Activated T-cell treated with anti-CD3 and anti-CD28 coated beads, Interleukin-2, amount 50 U/mL, for 1 hour (primary cell): ENCODE measurements at places on chromosomes 7 and 10.

- DNase-seq, result no peak
Measured at GRCh38 chr7:39504963-39505362, 61.2 kb upstream of the YAE1 start.

DNA sequence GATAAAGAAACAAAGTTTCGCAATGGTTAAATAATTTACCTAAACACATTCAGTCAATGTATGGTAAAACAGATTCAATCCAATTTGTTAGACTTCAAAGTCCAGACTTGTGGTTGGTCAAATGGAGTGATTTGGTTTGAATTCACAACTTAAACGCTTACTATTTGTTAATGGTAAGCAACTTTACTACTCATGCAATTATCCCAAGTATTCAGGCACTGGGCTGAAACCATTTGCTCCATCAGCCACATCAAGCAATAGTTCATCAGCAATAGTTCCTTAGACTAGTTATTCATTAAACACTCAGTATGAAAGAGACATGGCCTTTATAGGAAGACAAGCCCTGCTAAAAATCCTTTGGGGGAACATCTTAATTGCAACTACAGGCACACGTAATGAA lies 253.0 kb downstream of the AGMO start:
- DNase-seq, result no peak

DNA sequence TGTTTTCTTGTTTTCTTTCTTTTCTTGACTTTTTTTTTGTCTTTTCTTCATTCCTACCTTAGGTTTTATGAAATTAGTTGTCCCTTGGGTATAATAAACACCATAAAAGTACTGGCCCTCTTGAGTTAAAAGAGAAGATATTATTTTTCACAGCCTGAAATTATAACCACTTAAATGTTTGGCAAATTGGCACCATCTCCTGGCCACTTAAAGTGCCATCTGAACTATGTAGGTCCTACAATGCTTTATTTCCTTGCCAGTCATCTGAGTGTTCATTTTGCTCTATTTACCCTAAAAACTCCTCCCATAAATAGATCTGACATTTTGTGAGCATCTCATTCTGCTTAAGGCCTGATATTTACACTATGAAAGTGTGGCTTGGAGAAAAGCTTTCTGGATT lies 98.9 kb upstream of the PRKCQ start:
- DNase-seq, result no peak

GRCh38 chr10:125591886-125592285 lies 91.1 kb downstream of the TEX36 start:
- no peak for DNase-seq

DNA sequence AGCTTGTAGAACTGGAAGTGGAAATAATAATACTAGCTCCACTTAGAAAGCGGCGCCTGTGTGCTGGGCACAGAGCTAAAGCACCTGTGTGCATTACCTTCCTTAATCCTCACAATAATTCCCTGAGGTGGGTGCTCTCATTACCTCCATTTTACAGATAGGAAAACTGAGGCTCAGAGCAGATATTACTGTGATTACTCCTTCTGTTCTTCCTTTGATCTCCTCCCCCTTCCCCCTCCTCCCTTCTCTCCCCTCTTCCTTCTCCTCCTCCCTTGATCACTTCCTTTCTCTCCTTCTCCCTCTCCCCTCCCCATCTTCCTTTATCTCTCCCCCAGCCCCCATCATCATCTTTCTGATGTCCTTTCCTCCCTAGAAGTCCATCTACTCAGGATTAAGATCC lies 55.0 kb downstream of the C10orf105 start:
- DNase-seq, result no peak

- DNase-seq, result no peak
Measured at GRCh38 chr7:129529643-129530042, 27.3 kb downstream of the SMKR1 start.

DNA sequence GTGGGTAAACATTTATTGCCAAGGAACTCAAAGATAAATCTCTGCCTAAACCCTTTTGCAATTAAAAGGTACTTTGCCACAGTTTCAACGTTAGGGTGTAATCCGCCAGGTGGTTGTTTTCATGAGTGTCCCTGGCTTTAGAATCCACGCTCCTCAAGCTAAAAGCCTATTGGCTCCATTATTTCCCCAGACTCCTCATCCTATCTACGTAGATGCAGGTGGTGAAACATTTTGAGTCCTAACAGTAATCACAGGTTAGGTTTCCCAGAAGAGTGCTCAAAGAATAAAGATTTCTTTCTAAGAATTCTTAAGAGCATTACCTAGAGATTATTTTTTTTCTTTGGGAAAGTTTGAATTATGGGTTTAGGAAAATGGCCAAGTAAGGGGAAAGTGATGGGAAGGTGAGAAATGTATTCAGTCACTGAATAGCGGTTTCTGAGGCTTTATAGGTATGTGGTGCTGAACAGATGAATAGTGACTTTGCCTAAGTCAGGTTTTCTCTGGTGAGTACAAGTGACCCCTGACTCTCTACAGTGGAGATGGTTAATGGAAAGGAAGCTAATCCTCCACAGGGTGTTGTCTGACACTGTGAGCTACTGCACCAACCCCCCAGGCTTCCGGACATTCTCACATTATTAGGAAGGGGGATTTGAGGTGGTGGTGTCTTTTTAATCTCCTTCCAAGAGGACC lies 60.2 kb downstream of the NRP1 start:
- DNase-seq, result no peak

- no peak for DNase-seq
Measured at GRCh38 chr10:79230328-79230830, 116.9 kb upstream of the PPIF start.

DNA sequence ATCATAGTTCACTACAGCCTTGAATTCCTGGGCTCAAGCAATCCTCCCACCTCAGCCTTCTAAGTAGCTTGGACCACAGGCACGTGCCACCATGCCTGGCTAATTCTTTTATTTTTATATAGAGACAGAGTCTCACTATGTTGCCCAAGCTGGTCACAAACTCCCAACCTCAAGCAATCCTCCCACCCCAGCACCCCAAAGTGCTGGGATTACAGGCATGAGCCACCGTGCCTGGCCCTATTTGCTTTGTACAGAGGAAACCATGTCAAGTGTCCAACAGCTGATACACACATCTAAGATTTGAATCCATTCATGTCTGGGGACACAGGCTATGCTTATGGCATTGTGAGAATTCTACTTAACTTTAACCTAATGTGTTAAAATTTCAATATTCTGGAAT lies 29.9 kb upstream of the MPP7 start:
- peak; percentile 33 for DNase-seq

GRCh38 chr10:106535304-106535953 lies 629.1 kb downstream of the SORCS1 start:
- no peak for DNase-seq

- DNase-seq, result no peak
Measured at GRCh38 chr7:22419488-22419887, 62.5 kb upstream of the RAPGEF5 start.
